ENCODE measurements at places on chromosomes 7 and 10.
A peak's percentile ranks its signal among the peaks of the same experiment; 100 is the strongest.

GRCh38 chr10:116742367-116743265 is at the start of gene HSPA12A:
Gene HSPA12A, minus strand, starts transcription at chr10:116742566. Its CDS starts 97 bp downstream, at chr10:116742469.
- DNase-seq: peak; percentile 82

DNA sequence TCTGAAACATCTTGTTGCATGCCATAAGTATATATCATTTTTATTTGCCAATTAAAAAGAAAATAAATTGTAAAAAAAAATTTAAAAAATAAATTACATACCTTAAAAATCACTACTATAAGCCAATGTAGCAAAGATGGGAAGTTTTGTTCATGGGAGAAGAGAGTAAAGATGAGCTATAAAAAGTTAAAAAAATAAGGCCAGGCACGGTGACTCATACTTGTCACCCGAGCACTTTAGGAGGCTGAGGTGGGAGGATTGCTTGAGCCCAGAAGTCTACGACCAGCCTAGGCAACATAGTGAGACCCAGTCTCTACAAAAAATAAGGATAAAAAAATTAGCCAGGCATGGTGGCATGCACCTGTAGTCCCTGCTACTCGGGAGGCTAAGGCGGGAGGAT is 8.4 kb upstream of the STK32C start:
- no peak for DNase-seq

GRCh38 chr7:74174606-74175082 is 488 bp downstream of the EIF4H start:
- peak; percentile 84 for DNase-seq

DNA sequence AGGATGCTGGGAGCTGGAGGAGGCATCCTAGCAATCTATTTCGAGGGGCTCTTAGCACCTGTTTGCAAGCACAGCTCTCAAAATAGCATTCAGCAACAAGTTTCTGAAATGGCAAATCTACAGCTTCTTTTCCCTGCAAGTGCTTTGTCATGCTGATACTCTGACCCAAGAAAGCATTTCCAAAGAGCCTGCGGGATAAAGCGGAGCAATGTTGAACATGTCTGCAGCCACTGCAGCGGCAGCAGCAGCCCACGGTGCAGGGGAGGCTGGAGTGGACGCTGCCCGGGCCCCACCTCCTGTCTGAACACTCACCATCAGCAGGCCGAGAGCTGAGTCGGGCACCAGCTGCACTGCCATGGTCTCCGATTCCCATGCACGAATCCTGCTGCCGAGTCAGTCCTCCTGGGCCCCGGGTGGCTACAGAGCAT is 964 bp downstream of the FRMD4A start:
- DNase-seq: peak; percentile 44

DNA sequence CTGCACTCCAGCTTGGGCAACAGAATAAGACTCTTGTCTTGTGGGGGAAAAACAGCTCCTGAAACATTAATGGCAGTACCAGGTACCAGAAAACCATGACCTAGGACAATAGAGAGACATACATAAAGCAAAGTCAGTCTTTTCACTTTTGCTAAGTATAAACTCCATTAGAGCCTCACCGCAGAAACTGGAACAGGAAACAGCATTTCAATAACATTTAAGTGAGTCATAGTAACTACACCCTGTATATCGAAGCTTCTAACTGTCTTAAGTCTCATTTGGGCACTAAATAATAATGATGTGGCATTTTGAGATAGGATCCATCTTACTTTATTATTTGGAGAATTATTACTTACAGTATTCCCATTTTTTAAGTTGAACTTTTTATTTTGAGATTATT is 517.8 kb upstream of the CELF2 start:
- no peak for DNase-seq

DNA sequence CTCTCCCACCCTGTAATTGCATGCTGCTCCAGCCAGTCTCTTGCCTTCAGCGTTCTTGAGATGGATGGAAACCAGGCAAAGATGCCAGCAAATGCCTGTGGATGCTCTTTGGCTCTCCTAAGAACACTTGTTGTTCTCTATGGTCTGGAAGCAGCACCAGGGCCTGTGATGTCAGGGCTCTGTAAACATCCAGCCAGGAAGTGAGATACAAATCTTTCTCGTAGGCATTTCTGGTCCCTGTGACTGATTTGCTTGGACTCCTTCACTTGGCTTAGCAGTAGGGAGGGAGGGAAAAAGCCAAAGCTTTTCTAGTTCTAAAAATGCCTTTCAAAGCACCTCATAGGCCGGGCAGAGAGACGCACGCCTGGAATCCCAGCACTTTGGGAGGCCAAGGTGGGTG is 201.3 kb downstream of the REEP3 start:
- no peak for DNase-seq

GRCh38 chr7:74284781-74285259 is 4.4 kb upstream of the CLIP2 start:
- DNase-seq: no peak

DNA sequence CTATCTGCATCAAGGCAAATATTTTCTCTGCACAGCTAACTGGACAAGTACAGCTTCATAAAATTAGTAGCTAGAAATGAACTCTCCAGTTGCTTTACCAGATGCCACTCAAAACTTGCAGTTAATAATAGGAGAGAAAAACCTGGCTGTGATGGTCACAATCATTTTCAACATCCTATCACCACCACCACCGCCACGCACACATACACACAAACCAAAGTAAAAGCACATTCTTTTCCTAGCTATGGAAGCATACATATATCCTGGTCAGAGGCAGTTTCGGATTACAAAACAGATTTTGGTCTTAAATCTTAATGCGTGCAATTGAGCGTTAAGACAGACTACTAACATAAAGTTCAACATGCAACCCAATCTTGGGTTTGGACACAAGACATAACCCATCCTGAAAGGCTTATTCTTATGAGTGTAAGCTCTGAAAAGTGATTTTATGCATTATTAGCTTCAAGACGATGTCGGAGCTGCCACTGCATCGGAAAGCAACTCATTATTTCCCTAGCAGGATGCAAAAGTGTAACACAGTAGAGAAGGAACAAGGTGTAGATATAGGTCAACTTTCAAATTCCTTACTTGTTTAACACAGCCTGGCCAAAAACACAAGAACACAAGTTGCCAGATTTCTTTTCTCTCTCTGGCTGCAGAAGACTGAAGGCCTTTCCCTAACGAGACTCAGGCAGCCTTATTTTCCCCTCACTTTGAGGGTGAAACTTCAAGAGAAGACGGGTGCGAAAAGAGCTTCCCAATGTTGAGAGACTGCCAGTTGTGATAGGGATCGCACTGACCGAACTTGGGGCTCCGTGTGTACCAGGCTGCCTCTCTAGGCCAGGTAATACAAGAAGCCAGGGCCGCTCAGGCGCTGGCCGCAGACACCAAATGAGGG is 1.2 kb downstream of the CACUL1 start:
- no peak for DNase-seq

GRCh38 chr7:17854261-17855047 is 85.8 kb downstream of the SNX13 start:
- DNase-seq: no peak

DNA sequence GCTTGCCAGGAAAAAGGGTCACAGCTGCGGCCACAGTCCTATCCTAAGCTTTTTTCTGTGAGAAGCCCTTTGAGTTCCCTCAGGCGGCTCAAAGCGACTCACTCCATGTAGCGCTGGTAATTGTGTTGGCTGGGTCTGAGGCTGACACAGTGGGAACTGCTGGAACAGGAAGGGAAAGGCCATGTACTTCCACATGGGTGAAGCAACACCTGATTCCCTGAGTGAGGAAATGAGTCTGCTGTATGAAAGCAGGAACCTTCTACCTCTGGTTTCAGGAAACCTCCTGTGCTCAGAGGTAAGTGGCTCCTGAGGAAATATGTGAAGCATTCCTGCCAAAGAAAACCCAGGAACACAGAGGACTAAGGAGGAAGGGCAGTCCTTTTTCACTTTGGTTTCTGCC is 734.6 kb upstream of the SORCS1 start:
- no peak for DNase-seq

DNA sequence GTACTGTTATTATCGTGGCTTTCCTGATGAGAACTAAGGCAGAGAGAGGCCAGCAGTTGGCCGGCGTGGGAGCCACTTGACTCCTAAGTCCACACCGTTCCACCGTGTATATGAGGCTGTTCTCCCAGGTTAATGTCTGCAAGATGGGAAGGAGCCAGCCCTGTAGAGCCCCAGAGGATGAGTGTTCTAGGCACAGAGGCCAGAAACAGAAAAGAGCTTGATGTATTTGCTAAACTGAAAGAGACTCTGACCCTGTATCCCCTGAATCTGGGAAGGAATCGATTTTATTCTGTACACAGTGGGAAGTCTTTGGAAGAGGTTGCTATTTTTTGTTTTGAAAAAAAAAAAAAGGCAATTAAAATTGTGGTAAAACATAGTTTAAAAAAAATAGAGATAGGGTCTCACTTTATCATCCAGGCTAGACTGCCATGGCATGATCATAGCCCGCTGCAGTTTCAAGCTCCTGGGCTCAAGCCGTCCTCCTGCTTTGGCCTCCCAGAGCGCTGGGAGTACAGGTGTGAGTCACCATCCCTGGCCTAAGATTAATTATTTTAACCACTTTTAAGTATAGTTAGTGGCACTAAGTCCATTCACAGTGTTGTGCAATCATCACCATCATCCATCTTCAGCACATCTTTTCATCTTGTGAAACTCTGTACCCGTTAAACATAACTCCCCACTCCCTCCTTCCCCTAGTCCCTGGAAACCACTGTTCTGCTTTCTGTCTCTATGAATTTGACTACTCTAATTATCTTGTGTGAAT is 348.8 kb downstream of the SDK1 start:
- DNase-seq: no peak

- no peak for DNase-seq
These were observed at the start of gene GIMAP6 for GRCh38 chr7:150631866-150632864. Gene GIMAP6, minus strand, starts transcription at chr7:150632385. Its CDS starts 2,243 bp downstream, at chr7:150630142.

DNA sequence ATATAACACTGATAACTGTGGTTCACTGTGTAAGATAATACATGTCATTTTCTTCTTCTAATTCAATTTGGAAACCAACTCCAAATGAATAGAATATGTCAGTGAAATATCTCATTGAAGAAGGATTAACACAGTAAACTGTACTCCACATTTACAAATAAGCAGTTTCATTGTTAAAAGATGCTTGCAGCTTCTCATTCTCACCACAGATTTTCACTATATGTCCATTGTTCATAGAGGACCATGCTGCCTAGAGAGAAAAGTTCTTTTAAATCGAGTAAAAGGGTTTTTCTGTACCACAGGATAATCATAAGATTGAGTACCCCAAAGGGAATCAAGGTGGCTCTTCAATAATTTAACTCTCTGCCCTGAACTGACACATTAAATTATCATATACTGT is 165.5 kb downstream of the LRRN3 start:
- no peak for DNase-seq

DNA sequence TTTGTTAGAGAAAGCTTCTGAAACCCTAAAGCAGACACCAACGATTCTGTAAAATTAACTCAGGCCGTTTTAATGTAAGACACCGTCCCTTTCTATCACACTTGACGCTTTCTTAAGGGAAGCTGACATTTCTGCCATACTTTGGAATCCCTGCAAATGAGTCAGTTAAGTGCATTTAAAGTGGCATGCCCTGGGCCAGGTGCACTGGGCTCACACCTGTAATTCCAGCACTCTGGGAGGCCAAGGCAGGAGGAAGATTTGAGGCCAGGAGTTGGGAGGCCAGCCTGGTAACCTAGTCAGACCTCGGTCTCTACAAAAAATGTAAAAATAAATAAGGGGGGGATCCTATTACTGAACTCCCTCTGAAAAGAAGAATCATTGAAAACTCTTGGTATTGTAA is 4.4 kb downstream of the UBE2H start:
- peak; percentile 36 for DNase-seq
